HFF-Myc (cell line): ENCODE measurements at places on chromosomes 5 and 9.

DNA sequence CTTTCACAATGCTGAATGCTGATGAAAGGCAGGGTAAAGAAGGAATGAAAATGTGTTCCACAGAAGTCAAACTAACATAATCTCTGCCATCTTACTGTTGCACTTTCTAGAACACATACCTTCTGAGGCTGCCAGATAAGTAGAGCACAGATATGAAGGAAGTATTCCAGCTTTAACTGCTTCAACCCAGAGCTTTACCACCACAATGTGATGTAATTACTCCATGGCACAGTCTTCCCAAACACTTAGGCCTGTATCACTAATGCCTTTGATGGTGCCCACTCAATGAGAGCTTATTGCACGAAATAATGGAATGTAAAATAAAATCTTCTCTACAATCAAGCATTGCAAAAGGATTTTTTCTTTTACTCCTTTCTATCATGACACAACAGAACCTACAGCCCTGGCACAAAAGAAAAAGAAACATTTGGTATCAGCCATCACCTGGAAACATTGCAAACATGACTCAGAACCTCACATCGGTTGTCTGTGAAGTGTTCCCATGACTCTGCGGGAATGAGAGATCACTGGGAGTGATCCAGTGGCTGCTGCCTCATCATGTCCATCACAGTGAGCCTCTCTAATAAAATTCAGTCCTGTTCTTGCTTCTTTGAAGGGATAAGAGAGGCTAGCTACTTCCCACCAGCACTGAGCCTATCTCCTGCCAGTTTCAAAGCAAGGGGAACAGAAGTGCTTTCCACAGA lies 385.8 kb downstream of the EFNA5 start:
- DNase-seq = no peak

DNA sequence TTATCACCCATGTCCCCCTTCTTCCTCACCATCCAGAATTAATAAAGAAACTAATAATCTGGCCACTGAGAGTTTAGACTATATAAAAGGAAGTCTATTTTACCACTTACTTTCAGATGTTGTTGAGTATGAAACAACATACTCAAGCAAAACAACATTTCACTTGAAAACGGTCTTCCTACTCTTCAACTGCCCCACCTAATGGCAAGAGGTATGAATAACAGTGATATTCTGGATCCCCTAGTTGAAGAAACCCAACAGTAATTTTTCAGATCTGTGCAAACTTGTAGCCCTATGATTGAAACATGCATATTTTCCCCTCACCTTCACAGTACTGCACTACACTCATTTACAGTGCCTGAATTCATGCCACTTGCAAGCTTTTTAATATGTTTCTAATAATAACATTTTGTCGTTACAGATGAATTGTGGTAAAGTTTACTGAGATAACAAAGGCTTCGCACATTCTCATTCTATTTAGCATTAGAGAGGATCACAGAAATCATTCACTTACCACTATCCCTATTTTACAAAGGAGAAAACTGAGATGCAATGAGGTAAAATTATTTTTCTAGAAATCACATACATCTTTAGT lies 267.9 kb upstream of the PDE4D start:
- DNase-seq = no peak

GRCh38 chr5:158451993-158452672 lies 593.2 kb upstream of the CLINT1 start:
- no peak for DNase-seq

GRCh38 chr5:179516221-179516620 lies 34.1 kb upstream of the RUFY1 start:
- no peak for DNase-seq

DNA sequence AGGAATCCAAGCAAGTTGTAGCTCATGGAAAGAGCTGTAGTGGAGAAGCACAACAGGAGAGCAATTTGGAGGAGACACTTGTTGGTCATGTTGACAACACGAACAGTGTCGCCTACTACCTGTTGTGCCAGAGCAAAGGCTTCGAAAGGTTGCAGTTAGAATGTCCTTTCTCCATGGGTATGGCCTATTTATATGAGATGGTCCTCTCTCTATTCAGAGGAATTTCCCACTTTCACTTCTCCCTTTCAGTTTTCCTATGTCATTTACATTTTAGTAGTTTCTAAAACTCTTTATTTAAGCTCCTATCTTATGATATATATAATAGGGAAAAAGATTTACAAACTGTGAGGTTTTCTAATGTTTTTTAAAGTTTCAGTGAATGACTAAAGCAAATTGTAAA lies at the start of gene IFNB1:
IFNB1 (minus strand) TSS at position 162 of the 400 bp plus-strand sequence; CDS start at position 89, 73 bp downstream.
- DNase-seq = no peak

- peak; percentile 91 for DNase-seq
Observed at GRCh38 chr9:16030528-16031185, 477.8 kb downstream of the CCDC171 start.

DNA sequence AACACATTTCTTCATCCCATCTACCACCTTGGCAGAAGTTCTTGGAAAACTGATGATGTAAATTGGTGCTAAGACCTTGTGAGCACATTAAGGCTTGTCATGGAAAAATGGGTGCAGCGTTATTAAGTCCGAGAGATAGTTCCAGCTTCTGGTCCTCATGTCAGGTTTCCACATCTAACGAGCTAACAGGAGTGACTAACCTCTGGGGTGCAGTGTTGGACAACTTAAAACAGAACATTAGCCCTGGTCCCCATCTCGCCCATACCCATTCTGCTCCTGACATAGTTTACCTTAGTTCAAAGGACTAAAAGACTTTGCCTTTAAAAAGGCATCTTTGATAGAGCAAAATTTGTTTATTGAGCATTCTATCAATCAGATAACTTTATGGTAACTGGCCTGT lies 128.0 kb downstream of the SLC1A3 start:
- DNase-seq = no peak

GRCh38 chr9:1453636-1454035 lies 403.5 kb downstream of the DMRT2 start:
- no peak for DNase-seq

DNA sequence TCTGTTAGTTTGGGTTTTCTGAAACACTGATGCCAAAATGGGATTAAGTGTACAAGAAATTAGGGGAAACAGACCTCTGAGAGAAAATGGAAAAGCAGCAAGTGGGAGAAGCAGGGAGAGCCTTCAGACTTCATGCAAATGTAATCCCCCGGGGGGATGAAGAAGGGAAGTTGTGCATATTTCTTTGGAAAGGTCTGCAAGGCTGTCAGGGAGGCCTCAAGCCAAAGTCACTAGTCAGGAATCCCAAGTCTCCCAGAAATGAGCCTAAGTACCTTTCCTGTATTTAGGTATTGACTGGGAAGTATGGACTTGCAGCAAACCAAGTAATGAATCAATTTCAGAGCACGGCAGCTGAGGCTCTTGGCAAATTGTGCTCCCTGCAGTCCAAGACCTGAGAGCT lies 2.2 kb downstream of the FTMT start:
- no peak for DNase-seq

DNA sequence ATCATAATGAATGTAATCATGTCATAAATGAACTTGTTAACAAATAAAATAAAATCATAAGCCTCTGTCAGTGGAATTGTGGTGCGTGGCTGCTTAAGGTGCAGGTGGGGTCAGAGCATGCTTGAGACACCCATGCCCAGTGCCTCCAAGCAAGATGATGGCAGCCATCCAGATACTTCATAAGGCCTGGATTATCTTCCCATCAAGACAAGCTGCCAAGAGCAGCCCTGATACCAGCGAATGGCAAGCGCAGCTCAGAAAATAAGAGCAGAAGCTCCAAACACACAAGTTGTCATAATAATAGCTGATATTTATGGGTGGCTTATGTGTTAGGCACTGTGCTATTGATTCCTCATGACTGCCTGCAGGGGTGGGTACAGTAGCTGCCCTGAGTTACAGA lies 21.8 kb upstream of the LMX1B start:
- no peak for DNase-seq

DNA sequence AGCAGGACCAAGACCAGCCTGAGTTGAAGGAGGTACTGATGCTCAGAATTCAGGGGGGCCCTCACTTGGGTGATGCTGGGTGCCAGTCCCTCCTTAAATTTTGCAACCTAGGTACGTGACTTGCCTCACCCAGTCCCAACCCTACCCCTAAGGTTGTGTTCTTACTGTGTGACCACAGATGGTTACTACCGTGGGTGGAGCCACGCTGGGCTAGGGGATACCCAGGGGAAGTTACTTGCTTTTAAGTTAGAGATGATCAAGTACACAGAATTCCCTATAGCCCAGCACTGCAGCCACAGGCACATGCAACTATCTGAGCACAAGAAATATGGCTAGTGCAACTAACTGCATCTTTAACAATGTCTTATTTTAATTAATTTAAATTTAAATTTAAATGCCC lies 32.9 kb downstream of the NXNL2 start:
- no peak for DNase-seq

GRCh38 chr9:21982391-21982790 lies 11.8 kb downstream of the CDKN2A start:
- DNase-seq = no peak

DNA sequence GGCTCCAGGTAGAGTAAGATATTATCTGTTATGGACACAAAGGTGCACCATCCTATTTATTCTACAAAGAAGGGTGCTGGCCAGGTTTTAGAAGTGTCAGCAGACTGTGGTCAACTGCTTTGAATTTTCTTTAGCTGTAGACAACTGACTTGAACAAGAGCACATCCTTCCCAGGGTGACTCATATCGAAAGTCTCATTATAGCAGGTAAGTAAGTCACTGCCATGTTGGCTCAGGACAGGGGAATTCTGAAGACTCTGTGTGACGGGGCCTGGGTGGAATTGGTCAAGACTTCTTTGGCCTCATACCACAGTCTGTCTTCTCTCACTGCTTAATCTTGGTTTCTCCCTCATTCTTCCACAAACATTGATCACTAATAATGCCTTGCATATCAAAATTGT lies 214.5 kb upstream of the CDH9 start:
- no peak for DNase-seq

GRCh38 chr5:73902327-73903051 lies 276.5 kb downstream of the ARHGEF28 start:
- DNase-seq = no peak

DNA sequence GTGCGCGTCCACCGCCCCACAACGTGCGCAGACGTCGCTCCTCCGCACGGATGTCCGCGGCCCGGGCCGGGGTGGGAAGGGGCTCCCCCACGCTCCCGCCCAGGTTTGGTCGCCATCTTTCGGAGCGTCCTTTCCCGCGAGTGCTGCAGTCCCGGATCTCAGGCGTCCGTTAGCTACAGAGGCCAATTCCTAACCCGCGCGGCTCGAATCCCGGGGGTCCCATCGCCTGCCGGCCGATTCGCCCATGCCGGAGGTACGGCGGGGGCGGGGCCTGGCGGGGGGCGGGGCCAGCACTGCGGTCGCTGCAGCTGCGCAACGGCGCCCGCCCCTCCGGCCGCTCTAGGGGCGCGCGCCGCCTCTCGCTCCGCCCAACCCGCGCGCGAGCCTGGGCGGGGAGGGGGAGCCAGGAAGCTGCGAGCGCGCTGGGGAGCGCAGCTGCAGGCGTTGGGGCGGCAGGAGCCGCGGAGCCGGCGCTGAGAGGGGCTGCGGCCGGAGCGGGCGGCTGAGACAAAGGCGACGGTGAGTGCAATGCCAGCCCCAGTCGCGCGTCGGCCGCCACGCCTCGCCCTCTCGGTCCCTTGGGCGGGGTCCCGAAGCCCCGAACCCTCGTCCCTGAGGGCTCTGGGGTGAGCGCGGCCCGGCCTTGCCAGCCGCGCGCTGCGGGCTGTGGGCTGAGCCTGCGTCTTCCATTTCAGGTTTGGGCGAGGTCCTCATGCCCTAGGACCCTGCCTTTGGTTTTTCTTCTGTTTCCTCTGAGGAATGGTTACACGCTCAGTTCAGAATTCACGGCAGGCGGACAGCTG lies at the start of gene CDC42SE2:
CDC42SE2 (plus strand) TSS at position 406 of the 803 bp plus-strand sequence. CDS start 95,441 bp downstream, outside the sequence.
- DNase-seq = peak; percentile 29

- no peak for DNase-seq
Observed at GRCh38 chr5:149022200-149022599, 40.7 kb downstream of the SH3TC2 start.
